ENCODE measurements at places on chromosomes 1 and 21. TPM values are rescaled to one million over a fixed set of nuclear protein-coding genes. Genes with fewer than 3 reads are reported as not detected.

The GNAT2 gene
- 0.53 TPM for total RNA-seq

The SPTA1 gene
- not detected for total RNA-seq

The GNG5 gene
- 128 TPM for total RNA-seq

The KCNE2 gene
- total RNA-seq: not detected

The GLIS1 gene
- total RNA-seq: not detected

The OR2AK2 gene
- not detected for total RNA-seq

The CA6 gene
- 1.2 TPM for total RNA-seq

The C1orf116 gene
- not detected for total RNA-seq

The MPL gene
- total RNA-seq: not detected

The ANGPTL3 gene
- total RNA-seq: not detected

The IGSF3 gene
- total RNA-seq: 1.8 TPM

The CTTNBP2NL gene
- 2.3 TPM for total RNA-seq

The SIM2 gene
- not detected for total RNA-seq

The MATN1 gene
- 0.91 TPM for total RNA-seq

The TNFRSF25 gene
- 100 TPM for total RNA-seq

The ILDR2 gene
- total RNA-seq: 3.9 TPM

The IGSF9 gene
- total RNA-seq: 0.11 TPM

The RHD gene
- total RNA-seq: not detected

The OR2L8 gene
- not detected for total RNA-seq

The TRPM2 gene
- total RNA-seq: 2.6 TPM

The EVI5 gene
- total RNA-seq: 27.7 TPM

The FCRL5 gene
- not detected for total RNA-seq

The AVPR1B gene
- not detected for total RNA-seq

The BLACAT1 gene
- total RNA-seq: 0.09 TPM
